Amygdala (tissue), 56 donors: ENCODE measurements at places on chromosomes 5 and 9.

- no peak for DNase-seq
These were observed 20.2 kb upstream of the CCDC192 start for GRCh38 chr5:127683008-127683407.

GRCh38 chr5:150642567-150642927 is 2.1 kb downstream of the SYNPO start:
- DNase-seq = no peak

GRCh38 chr9:110059461-110059860 is 148.5 kb downstream of the C9orf152 start:
- DNase-seq = no peak

DNA sequence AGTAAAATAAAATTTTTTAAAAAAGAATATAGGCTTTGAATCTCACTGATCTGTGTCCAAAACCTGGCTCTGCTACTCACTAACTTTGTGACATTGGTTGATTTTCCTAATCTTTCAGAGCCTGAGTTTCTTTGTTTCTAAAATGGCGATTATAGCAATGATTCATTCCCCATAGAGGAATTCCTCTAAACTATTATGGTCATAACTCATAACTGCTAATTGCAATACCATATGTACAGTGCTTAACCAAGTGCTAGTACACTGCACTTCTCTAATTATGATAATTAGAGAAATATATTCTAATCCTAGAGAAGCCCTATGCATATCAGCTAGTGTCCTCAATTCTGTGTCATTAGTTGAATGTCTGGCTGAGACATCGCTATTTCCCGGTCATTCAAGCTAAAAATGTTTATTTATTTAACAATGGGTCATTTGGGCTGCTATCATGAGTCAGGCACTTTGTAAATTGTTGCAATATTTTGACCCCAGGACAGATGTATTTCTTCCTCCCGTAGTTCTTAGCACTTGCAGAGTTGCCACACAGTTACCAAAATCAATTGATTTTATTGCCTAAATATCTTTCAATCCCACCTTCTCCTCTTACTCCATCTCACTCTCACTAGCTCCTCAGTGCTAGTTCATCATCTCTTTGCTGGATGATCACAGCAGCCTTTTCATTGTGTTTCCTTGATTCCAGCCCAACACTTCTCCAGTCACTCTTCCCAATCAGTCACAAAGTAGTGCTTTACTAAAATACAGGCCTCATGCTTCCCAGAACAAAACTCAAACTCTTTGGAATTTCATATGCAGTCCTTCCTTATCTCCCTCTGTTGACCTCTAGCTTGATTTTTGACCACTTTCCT is 200.9 kb upstream of the PAPPA start:
- DNase-seq = no peak

- DNase-seq = no peak
These were observed 46.4 kb upstream of the DNAH5 start for GRCh38 chr5:13990896-13991295.

DNA sequence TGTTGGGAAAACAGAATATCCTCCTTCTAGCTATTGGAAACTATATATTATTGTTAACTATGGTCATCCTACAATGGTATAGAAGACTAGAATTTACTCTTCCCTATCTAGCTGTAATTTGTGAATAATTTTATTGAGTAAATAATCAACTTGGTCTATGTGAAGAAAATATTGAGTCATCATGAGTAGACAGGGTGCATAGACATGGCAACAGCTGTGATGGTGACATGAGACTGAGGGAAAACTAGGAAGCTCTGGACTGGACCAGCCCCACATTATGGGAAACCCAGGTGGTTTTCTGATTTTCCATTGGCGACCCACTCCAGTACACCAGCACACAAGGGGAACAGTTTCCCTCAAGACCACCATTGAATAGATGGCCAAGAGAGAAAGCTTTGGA is 95.0 kb downstream of the APBA1 start:
- DNase-seq = no peak
